ENCODE measurements at places on chromosomes 1 and 21. TPM values are rescaled to one million over a fixed set of nuclear protein-coding genes. Genes with fewer than 3 reads are reported as not detected.

GPATCH4 gene
- total RNA-seq: 10.8 TPM

AUNIP gene
- 1.6 TPM for total RNA-seq

UTS2 gene
- not detected for total RNA-seq

DAB1 gene
- total RNA-seq: not detected

GSTM3 gene
- total RNA-seq: 39.8 TPM

LY9 gene
- total RNA-seq: not detected

AQP10 gene
- total RNA-seq: not detected

OSCP1 gene
- 5.8 TPM for total RNA-seq

TAL1 gene
- 20.4 TPM for total RNA-seq

STIL gene
- 3.8 TPM for total RNA-seq

HES4 gene
- 219 TPM for total RNA-seq

MMP23B gene
- 3.2 TPM for total RNA-seq

PRR9 gene
- not detected for total RNA-seq

FAAH gene
- total RNA-seq: 0.97 TPM

KHDC4 gene
- total RNA-seq: 34.8 TPM

GBP7 gene
- not detected for total RNA-seq

CFAP74 gene
- not detected for total RNA-seq

DNAJC28 gene
- total RNA-seq: 1.8 TPM

All from glomerular endothelial cell (primary cell).